Hematopoietic multipotent progenitor cell treated with erythropoietin and hydrocortisone succinate and interleukin-3 and kit ligand, for 6 days (in vitro differentiated cells): ENCODE measurements at places on chromosomes 12 and 14.

DNA sequence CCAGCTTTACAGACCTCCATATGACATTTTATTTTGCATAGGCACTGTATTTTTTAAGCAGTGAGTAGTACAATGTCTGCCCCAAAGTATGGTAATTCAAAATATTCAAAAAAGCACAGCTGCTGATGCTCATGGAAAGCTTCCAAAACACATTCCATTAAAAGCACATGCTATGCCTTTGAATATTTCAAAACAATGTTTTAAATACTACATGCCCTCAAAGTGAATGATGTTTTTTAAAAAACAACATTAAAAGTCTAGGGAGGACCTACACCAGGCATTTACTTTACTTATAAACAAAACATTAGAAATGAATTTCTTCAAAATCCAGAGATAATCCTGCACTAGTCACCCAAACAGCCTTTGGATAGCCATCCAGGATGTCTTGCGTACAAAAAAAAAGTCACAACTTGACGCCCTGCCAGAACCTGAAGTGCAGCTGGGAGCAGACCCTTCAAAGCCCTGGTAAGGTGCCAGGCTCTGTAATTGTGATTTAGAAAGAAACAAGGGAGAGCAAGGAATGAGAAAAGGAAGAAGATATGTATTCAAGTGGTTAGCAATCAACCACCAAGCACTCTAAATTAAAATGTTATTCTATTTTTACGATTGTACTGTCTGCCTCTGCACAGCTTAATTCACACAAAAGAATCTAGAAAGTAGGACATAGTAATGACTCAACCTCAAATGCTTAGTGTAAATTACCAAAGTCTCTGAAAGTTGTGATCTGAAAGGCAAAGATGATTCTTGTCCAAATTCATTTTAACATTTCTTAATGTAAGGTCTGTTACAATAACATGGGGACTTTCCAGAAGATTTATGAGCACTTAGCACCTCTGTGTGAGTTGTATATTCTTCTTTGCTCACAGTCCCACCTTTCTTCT lies 31.9 kb downstream of the CEP83 start:
- no peak for DNase-seq

GRCh38 chr14:24673534-24674203 lies 39.7 kb upstream of the GZMB start:
- DNase-seq, result peak; percentile 46

- DNase-seq, result no peak
These were observed 6.7 kb upstream of the KRT1 start for GRCh38 chr12:52686756-52687487.

DNA sequence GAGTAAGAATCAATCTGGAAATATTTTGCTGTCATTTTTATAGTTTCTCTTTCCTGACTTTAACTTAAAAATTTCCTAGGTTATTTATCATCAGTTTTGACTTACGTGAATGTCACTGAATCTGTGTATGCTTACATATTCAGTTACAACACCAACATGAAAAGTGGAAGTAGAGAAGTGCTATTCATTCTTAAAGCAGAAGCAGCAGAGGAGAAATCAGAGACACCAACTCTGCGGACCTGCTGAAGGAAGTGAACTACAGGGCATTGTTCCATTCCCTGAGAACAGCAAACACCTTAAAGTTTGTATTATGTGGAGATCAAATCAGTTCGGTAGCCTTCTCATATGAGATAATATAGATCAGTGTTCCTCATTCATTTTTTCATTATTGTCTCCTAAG lies 34.1 kb downstream of the RAD51B start:
- DNase-seq, result peak; percentile 31

DNA sequence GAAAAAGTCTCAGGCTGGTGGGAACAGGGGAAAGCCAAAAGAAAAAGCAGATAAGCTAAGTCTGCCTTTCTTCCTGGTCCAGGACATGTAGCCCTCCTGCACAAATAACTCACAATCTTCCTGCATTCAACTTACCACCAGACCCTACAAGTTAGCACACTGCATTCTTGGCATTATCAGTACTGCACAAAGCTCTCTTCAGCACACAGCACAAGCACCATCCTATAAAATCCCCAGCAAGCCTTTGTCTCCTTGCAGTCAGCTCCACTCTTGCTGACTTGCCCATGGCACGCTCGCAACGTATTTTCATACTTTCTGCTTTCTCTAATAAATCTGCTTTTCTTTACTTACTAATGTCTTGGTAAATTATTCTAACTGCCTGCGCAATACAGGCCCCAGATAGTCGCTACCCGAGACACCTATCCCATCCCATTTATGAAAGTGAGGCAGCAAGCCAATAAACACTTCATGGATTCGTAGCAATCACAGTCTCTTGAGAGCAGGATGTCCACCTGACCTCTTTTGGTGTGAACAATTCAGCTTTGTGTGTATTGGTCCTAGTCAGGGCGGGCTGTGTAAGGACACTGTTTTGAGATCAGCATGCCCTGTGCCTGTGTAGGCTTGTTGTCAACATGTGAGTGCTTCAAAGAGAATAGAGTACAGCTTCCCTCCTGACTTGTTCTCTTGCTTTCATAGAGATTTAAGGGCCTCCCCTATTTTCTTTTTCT lies 49.0 kb downstream of the TMEM117 start:
- DNase-seq, result no peak

- peak; percentile 45 for DNase-seq
These were observed 444 bp downstream of the DRAM1 start for GRCh38 chr12:101877806-101878242.

DNA sequence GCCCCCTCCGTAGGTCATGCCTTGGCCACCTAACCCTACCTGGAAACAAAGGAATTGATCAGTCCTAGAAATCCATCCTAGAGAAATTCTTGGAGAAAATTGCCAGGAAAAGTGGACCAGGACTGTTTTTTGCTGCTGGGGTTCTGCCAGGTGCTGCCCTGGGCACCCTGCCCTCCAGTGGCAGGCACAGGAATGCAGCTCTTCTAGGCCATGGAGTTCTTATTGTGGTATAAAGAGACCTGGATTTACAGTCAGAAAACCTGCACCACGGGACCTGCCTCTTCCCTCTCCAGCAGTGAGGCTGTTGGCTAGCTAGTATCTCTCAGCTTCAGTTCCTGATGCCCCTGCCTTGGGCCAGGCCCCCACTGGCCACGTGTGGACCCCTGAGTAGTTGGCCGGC lies 59.7 kb downstream of the SLC24A4 start:
- DNase-seq, result peak; percentile 25

- no peak for DNase-seq
These were observed 34.1 kb upstream of the OR10AD1 start for GRCh38 chr12:48237162-48237561.

DNA sequence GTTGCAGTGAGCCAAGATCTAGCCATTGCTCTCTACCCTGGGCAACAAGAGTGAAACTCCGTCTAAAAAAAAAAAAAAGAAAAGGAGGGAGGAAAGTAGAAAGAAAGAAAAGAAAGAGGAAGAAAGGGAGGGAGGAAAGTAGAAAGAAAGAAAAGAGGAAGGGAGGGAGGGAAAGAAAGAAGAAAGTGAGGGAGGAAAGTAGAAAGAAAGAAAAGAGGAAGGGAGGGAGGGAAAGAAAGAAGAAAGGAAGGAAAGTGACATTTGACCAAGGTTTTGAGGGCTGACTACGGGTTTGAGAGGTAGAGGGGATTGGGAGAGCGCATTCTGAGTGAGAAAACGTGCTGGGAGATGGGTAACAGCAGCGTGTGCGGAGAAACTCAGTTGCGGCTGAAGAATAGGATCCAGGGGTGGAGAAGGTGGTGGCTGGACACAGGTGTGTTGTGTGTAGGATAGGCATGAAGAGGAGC lies 521 bp upstream of the PAPLN start:
- DNase-seq, result no peak
